ENCODE measurements at places on chromosomes 1 and 21.

GRCh38 chr1:10031461-10031860 is 1.3 kb upstream of the UBE4B start:
- DNase-seq = no peak
- H3K36me3 ChIP-seq = no peaks in the 10 kb centered on the region
- no peaks in the 10 kb centered on the region for H3K27me3 ChIP-seq
- peaks cover 30% of the 10 kb centered on the region for H3K4me1 ChIP-seq
- H3K27ac ChIP-seq = no peak overlapping the region

DNA sequence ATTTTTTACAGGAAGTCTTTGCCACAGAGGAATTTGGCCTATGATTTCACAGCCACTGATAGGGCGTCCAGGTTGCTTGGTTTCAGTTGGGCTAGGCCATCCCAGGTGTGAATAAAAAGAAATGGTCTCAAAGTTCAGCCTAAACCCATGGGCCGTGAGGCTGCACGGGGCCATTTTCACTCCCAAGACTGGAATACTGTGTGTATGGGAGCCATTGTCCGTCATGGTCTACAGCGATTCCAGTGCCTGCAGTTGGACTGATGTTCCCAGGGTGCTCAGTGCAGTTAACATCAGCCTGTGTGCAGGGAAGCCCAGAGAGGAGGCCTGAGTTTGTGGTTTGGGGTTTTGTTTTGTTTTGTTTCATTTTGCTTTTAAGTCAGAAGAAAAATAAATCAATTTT is 133.2 kb downstream of the ADSS2 start:
- DNase-seq = peak; percentile 32
- no peaks in the 10 kb centered on the region for H3K27me3 ChIP-seq
- peak overlapping the region; percentile 50 for H3K4me3 ChIP-seq
- peaks cover 26% of the 10 kb centered on the region for H3K36me3 ChIP-seq

GRCh38 chr1:219049501-219049900 is 124.2 kb upstream of the LYPLAL1 start:
- no peak for DNase-seq
- no peaks in the 10 kb centered on the region for H3K36me3 ChIP-seq
- H3K4me1 ChIP-seq = no peaks in the 10 kb centered on the region
- H3K27ac ChIP-seq = no peak overlapping the region
- no peaks in the 10 kb centered on the region for H3K27me3 ChIP-seq

- H3K4me1 ChIP-seq = peaks cover 26% of the 10 kb centered on the region
- no peak overlapping the region for H3K27ac ChIP-seq
- no peaks in the 10 kb centered on the region for H3K27me3 ChIP-seq
- H3K4me3 ChIP-seq = no peak overlapping the region
- DNase-seq = no peak
Observed at GRCh38 chr1:160093624-160094290, 4.7 kb downstream of the IGSF8 start.

GRCh38 chr1:28416509-28417194 is 47.1 kb downstream of the PHACTR4 start:
- no peak overlapping the region for H3K4me3 ChIP-seq
- no peaks in the 10 kb centered on the region for H3K27me3 ChIP-seq
- no peaks in the 10 kb centered on the region for H3K36me3 ChIP-seq
- DNase-seq = no peak
- H3K27ac ChIP-seq = no peak overlapping the region

- no peak overlapping the region for H3K27ac ChIP-seq
- H3K27me3 ChIP-seq = peaks cover 10% of the 10 kb centered on the region
- no peaks in the 10 kb centered on the region for H3K4me1 ChIP-seq
- no peak overlapping the region for H3K4me3 ChIP-seq
Observed at GRCh38 chr1:208151728-208152598, 92.2 kb downstream of the PLXNA2 start.
